IMR-90 (cell line): ENCODE measurements at places on chromosomes 1 and 21. TPM values are rescaled to one million over a fixed set of nuclear protein-coding genes. Genes with fewer than 3 reads are reported as not detected.

- H3K27me3 ChIP-seq, result no peaks in the 10 kb centered on the region
- H3K36me3 ChIP-seq, result no peaks in the 10 kb centered on the region
- no peak overlapping the region for H3K4me3 ChIP-seq
Measured at GRCh38 chr1:49630156-49630555, 393.6 kb downstream of the AGBL4 start.

DNA sequence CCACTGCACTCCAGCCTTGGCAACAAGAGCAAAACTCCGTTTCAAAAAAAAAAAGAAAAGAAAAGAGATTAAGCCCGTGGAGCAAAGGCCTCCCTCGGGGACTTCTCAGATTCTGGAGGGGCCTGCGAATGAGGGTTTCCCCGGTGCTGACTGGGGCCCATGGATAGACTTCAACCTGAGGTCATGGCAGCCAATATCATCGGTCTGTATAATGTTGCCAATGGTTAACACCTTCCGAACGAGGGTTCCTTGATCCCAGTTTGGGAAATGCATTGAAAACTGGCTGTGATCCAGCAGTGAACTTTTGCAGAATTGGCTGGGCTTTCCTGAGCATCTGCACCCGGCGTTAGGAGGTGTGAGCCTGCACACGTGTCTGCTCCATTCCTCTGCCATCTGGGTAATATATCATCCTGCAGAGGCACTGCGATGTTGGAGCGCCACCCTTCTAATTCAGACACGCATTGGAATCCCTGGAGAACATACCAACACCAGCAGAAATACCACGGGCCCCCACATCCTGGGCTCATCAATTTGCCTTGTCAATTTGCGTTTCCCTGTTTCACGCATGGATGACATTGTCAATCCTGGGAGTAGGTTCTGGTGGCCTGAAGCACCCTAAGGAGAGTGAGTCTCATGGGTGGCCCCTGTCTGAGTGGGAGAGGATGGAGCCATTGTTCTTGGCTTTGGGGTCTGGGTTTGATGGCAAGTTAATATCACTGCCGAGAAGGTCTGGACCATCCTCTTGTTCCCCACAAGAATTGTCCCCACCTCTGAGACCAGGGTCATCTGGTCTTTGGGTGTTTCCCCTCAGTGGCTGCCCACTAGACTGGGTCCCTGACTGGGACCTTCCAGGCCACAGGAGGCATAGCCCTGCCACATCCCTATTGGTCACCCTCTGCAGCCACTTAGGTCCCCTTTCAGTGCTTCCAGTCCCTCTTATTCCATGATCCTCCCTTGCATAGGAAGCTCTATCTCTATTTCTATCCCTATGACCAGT, 441.0 kb downstream of the PTPRU start:
- H3K27ac ChIP-seq, result no peak overlapping the region
- DNase-seq, result no peak
- no peaks in the 10 kb centered on the region for H3K27me3 ChIP-seq
- no peak overlapping the region for H3K4me3 ChIP-seq
- H3K4me1 ChIP-seq, result no peaks in the 10 kb centered on the region

DNA sequence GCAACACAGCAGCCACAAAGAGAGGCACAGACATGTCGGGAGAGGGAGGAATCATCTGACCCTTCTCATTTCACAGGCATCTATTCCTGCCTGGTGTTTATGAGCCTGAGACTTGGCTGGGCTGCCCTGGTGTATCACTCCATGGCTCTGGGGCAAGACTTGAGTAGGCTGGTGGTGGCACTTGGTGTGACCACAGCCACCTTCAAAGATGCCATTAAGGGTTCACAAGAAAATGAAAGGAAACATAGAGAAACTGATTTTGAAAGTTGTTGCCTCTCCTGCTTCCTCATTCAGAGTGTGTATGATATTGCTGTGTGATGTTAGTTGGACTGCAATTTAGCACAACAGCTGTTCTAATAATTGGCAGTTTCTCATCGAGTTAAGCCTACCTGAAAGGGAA, 298.8 kb downstream of the FAM72C start:
- no peaks in the 10 kb centered on the region for H3K4me1 ChIP-seq
- H3K27me3 ChIP-seq, result peaks cover 2% of the 10 kb centered on the region
- no peak overlapping the region for H3K27ac ChIP-seq
- H3K36me3 ChIP-seq, result no peaks in the 10 kb centered on the region
- no peak for DNase-seq

- no peak for DNase-seq
- no peaks in the 10 kb centered on the region for H3K27me3 ChIP-seq
- H3K4me3 ChIP-seq, result no peak overlapping the region
- H3K27ac ChIP-seq, result no peak overlapping the region
- peaks cover 13% of the 10 kb centered on the region for H3K36me3 ChIP-seq
- no peaks in the 10 kb centered on the region; the same call in 1 of the 2 replicates for H3K4me1 ChIP-seq
Measured at GRCh38 chr1:112594208-112594876, 24.6 kb downstream of the ST7L start.

The RIPPLY3 gene
- not detected in 2 replicates for total RNA-seq
